Umbilical cord (tissue), 2 donors: ENCODE measurements at places on chromosomes 3 and 15.

- DNase-seq: peak; percentile 53
Measured at GRCh38 chr3:58963928-58964503, 85.8 kb downstream of the CFAP20DC start.

DNA sequence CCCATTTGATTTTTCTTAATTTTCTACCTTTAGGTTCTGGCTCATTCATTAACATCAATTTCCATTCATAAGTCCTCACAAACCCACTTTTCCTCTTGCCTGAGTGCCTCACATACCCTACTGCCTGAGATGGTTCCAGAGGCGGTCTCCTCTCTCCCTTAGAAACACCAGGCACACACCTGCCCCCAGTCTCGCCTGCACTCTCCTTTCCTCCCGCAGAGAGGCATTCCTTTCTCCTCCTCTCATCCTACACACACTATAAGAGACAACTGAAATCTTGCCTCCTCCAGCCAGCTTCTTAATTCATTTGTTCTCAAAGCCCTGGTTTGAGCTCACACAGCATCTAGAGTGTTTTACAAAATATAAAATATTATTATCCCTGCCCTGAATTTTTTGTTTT is 27.5 kb downstream of the TF start:
- no peak for DNase-seq

DNA sequence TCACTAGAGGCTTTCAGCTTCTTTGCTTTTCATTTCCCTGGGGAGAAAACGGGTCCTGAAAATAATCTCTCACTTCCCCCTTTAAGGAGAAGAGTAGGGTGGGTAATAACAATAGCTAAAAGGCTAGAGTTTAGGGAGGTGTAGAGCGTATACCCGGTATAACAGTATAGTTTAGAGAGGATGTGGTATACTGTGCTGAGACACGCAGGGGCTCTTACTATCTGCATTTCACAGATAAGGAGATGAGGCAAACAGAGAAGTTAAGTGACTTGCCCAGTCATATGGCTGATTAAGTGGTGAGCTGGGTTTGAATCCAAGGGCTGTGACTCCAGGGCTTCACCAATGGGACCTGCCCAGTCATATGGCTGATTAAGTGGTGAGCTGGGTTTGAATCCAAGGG is 15.0 kb upstream of the KCNMB3 start:
- no peak for DNase-seq

- DNase-seq: no peak
Measured at GRCh38 chr3:186060222-186060621, 48.7 kb downstream of the ETV5 start.

GRCh38 chr3:78647726-78648125 is 1120.1 kb downstream of the ROBO1 start:
- DNase-seq: peak; percentile 57

DNA sequence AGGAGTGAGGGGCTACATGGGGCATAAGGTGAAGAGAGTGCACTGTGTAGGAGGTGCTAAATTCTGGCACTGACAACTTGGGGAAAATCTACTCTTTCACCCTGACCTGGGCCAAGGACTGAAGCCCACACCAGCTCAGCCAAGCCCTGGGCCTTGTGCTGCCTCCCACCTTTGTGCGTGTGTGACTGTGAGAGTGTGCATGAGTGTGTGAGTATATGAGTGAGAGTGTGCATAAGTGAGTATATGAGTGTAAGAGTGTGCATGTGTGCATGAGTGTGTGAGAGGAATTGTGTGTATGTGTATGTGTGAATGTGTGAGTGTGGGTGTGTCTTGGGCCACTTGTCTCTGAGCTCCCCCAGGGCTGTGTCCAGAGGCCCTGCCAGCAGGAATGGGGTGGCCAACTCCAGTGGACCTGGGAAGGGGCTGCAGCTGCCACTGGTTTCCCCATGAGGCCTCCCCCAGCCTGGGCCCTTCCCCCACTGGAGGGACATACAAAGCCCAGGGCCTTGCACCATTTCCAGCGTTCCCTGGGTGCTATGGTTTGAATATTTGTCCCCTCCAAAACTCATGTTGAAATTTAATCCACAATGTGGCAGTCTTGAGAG is 15.2 kb downstream of the C3orf22 start:
- no peak for DNase-seq

GRCh38 chr15:43769584-43770228 is 7.1 kb downstream of the ELL3 start:
- peak; percentile 54 for DNase-seq

GRCh38 chr3:95797081-95797480 is 1017.3 kb upstream of the EPHA6 start:
- no peak for DNase-seq

DNA sequence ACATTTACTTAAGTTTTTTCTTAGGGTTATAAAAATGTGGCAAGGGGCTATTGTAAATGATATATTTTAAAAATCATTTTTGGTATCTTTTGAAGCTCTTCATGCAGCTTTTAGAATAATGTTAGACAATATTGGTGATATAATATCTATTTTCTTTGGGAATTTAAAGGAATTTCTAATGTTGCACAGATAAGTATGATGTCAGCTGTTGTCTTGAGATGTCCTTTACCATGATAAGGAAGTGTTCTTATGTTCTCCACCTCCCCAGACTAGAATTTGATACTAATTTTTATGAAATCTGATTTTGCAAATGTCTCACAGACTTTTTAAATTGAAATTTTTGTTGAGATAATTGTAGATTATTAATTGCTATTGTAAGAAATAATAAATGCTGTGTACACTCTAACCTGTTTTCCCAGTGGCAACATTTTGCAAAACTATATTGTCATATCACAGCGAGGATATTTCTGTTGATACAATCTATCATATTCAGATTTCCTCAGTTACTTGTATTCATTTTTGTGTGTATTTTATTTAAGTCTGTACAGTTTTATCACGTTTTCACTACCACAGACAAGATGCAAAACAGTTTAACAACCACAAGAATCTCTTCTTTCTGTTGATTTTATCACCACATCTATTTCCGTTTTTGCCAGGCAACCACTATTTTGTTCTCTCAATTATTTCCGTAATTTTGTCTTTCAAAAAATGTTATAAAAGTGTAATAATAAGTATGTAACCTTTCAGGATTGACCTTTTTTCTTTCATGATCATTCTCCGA is 55.4 kb downstream of the SPRED1 start:
- no peak for DNase-seq

DNA sequence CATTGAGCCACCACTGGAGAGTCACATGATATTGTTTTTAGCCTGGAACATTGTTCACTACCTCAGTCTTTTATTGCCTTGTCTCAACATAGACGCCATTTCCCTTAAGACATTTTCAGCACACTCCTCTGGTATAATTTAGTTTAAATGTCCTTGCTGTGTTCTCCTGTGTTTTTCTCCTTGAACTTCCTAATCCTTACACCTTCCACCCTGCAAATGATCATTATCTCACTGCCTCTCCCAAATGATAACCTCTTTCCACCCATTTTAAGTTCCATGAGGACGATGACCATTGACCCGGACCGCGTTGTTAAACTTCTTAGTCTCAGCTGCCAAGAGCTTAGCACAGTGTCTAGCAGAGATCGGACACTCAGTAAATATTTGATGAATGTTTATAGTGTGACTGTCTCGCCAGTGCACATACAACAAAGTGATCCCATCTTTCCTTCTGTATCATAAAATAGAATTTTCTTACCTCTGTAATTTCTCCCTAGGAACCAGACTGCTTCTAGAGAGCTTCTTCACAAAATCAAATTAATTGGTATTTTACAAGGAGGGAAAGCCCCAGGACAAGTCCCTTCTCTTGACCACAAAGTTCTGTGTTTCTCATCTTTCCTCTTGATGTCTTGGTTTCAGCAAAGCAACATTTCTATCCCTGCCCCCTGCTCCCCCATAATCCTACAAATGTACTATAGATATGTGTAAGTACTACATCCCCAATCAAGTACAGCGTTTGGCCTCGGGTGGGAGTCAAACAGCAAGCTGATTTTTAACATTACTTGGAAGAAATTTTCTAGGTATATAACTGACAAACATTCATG is 429.6 kb downstream of the LPP start:
- no peak for DNase-seq

DNA sequence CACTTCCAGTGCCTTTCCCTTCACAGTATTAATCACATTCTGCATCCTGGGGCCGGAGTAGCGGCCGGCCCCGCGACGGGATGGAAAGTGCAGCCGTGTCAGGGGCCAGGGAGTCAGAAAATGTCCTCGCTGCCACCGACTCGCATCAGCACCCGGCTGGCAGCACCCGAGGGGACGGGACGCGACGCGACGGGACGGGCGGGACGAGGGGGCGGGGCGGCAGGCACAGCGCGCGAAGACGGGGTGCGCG is 353 bp downstream of the ATG3 start:
- DNase-seq: no peak

DNA sequence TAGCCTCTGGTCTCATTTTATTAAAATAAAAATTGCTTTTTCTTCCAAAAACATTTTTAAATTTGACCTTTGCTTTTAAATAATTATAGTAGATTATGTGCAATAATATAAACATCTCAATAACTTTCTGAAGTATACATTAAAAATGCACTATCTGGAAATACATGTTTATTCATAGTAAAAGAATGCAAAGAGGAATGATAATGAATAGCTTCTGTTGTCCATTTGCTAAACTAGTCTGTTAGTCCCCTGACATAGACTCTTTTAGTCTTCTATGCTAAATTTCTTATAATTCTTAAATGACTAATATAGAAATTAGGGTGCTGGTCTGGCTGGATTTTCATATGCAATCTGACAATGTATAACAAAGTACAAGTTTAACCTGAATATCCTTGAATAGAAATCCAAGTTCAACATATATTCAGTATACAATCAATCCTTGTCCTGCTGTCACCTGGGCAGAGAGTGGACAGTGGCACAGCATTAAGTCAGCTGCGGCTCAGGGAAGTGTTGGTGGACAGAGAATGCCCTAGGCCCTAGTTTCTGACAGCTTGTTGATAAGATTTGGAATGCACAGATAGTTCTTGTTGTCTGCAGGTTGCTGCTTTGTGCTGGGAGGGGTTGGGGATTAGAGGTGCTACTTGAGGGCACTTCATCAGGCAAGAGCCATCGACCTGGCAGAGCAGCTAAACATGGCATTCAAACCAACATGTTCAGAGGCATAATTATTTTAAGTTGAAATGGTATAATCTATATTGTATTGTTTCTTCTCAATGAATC is 161.7 kb downstream of the MBNL1 start:
- no peak for DNase-seq

DNA sequence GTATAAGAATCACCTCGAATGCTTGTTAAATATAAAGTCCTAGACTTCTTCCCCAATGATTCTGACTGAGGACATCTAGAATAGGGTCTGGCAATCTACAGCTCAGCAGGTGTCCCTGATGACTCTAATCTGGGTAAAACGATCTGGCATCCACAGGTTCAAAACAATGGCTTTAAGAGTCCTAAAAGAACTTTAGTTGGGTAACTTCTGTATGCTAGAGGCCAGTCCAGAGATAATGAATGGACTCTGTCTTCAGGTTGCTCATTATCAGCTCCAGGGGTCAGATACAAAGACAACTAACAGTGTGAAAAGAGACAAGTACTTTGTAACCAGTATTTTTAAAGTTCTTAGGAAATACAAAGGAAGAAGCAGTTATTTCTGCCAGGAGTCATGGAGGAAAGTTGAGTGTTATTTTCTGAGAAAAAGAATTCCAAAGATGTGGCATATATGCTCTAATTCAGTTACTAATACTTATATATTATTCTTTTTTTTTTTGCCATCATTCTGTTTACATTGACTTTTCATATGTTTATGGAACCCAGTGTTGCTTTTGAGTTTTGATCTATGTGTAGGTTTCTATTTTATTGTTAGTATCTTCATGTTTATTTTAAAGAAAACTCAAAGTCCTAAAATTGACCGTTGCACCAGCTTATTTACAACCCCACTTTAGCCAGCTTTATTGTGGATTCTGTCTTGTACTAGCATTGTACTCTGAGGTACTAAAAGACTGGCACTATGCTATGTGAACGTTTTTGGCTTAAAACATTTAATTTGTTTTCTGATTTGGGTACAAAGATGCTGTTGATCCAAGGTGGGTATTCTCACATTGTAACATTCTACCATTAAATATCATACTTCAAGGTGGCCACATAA is 3.1 kb upstream of the GPR15 start:
- DNase-seq: no peak

DNA sequence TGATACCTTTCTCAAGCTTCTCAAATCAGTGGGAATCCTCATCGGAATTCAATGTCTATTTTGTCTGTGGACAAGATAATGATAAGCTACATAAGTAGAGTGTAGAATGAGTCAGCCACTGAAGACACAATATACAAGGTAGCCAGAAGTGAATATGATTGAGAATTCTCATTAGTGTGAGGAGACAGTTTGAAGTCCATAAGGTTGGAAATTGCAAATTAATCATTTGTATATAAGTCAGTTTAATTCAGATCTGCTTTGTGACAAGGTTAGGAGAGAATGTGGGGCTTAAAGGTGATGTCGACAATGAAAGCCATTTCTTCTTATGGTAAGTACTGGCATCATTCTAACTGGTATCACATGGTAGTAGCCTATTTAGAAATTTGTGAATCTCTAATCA is 4.2 kb downstream of the ARPP21 start:
- no peak for DNase-seq

DNA sequence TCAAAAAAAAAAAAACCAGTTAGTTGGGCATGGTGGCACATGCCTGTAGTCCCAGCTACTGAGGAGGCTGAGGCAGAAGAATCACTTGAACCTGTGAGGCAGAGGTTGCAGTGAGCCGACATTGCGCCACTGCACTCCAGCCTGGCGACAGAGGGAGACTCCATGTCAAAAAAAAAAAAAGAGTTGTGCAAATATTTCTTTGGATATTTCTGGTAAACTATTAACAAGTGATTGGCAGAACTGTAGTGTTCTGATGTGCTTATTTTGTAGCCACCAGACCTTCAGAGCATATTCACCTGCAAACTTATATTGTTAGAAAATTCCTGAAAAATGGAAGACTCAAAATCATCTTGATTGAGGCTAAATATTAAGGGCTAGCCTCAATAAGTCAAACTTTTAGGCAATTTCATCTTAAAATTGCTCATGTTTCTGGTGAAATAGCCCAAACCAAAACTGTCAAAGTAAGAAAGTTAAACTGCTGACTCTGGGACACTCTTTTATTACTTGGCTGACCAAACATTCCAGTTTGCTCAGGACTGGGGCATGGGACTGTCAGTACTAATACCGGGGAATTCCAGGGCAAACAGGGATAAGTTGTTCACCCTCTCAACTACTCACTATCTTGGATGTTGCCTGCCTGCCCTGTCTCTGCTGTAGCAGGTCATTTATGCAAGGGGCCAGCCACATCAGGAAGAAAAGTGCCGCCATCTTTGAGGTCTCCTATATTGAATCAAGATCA is 37.0 kb downstream of the ABHD2 start:
- no peak for DNase-seq
